ENCODE measurements at places on chromosomes 11 and 22.

DNA sequence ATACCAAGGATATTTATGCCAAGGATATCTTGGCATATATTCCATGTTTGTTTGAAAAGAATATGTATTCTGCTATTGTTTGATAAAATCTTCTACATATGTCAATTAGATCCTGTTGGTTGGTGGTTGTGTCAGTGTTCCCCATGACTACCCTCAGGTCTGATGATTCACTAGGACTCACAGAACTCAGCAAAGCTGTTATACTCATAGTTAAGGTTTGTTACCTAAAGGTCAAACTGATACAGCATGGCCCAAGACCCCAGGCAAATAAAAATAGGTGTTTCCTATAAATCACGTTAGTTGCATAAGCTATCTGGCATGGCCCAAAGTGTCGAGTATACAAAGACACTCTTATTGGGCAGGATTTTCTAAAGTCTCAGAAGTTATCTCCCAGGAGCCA, 30.2 kb upstream of the B3GNT6 start:
- DNase-seq = no peak

GRCh38 chr11:115324581-115325432, 179.4 kb downstream of the CADM1 start:
- DNase-seq = no peak

GRCh38 chr22:26546282-26546681, 34.0 kb upstream of the TFIP11 start:
- DNase-seq = no peak

DNA sequence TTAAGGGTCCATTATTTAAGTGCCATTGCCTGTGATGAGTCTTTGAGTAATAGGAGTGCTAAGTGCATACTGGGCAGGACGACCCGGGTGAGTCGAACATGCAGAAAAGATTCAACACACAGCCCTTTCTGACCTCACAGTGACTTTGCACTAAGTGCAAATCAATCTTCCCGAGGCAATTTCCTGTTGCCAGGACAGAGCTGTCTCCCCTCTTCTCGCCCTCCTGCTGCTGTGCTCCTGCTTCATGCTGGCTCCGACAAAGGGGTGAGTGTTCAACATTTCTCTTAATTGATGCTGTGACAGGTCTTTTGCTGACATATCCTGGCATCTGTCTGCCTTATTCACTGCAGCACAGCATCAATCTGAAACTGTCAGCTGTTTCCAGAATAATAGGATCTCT, 42.0 kb downstream of the MCHR1 start:
- no peak for DNase-seq

DNA sequence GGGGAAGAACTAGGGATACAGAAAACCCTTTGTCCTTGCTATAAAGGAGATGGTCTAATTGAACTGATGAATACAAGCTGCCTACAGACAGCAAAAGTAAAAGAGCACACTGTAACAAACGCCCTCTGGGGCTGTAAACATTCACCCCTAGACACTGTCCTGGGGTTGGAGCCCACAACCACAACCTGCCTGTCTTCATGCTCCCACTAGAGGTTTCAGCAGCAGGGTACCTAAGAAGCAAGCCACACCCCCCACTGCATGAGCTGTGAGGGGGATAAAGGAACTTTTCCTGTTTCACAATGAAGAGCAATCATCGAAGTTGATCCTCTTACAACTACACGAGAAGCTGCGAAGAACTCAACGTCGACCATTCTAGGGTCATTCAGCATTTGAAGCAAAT, 90.5 kb upstream of the LUZP2 start:
- DNase-seq = no peak

DNA sequence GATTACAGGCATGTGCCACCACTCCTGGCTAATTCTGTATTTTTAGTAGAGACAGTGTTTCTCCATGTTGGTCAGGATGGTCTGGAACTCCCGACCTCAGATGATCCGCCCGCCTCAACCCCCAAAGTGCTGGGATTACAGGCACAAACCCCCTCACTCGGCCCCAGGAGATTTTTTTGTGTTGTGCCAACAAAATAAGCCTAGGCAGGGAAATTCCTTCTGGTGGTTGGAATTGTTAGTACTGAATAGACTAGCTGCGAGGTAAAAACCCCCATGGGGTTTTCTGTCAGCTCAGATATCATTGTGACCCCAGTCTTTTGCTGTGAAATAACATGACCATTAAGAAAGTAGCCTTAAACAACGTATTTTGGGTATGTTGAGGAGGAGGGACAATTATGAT, 144.9 kb downstream of the BCR start:
- no peak for DNase-seq

- no peak for DNase-seq
Observed at GRCh38 chr11:128926437-128927107, 16.1 kb downstream of the TP53AIP1 start.

GRCh38 chr11:117523680-117524079, 196.0 kb downstream of the CEP164 start:
- DNase-seq = no peak

Data from psoas muscle (tissue), 8 donors.